ENCODE measurements at places on chromosomes 11 and 22. TPM values are rescaled to one million over a fixed set of nuclear protein-coding genes. Genes with fewer than 3 reads are reported as not detected.
A peak's percentile ranks its signal among the peaks of the same experiment; 100 is the strongest.

The CTSW gene
- total RNA-seq, result 0.49 TPM

DNA sequence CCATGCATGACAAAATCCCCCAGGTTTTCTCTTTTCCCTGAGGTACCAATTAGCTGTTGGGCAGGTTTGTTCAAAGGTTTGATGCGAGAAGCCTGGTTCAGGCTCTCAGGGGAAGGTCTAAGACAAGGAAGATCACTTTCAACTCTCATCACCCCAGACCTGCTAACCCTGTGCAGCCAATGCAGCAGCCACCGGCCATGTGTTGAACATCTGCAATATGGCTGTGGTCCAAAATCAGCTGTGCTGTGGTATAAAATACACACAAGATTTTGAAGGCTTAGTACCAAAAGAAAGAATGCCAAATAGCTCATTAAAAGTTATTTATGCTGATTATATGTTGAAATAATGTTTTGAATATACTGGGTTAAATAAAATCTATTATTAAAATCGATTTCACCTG, 58.5 kb downstream of the SMCO4 start:
- no peaks in the 10 kb centered on the region for H3K36me3 ChIP-seq
- no peak overlapping the region for H3K27ac ChIP-seq
- no peaks in the 10 kb centered on the region for H3K4me1 ChIP-seq
- no peaks in the 10 kb centered on the region for H3K27me3 ChIP-seq
- no peak overlapping the region for H3K4me3 ChIP-seq

DNA sequence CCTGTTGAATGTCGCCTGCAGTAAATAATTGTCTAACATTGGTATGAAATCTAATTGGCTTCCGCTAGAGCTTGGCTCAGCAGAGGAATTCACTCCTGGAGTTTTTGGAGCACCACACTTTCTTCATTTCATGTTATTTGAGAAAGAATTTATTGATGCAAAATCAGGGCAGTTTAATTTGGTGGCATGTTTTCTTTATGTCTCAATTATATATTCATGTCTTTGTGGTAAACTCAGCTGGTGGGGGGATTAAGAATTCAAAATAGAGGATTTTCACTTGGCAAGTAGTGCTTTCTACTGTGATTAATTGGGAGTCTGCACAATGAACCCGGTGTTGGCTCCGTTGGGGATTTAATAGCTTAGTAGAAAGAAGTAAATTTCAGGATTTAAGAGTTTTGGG, 784.4 kb downstream of the NTM start:
- no peaks in the 10 kb centered on the region for H3K27me3 ChIP-seq
- DNase-seq, result no peak
- H3K4me3 ChIP-seq, result no peak overlapping the region
- no peak overlapping the region for H3K27ac ChIP-seq
- no peaks in the 10 kb centered on the region for H3K36me3 ChIP-seq

The TSSK2 gene
- 0.19 TPM for total RNA-seq

- H3K36me3 ChIP-seq, result no peaks in the 10 kb centered on the region
- H3K4me1 ChIP-seq, result no peaks in the 10 kb centered on the region
- H3K27ac ChIP-seq, result no peak overlapping the region
- H3K4me3 ChIP-seq, result no peak overlapping the region
- DNase-seq, result no peak
- H3K27me3 ChIP-seq, result no peaks in the 10 kb centered on the region
These were observed 435.4 kb downstream of the TMEM135 start for GRCh38 chr11:87473174-87473573.

DNA sequence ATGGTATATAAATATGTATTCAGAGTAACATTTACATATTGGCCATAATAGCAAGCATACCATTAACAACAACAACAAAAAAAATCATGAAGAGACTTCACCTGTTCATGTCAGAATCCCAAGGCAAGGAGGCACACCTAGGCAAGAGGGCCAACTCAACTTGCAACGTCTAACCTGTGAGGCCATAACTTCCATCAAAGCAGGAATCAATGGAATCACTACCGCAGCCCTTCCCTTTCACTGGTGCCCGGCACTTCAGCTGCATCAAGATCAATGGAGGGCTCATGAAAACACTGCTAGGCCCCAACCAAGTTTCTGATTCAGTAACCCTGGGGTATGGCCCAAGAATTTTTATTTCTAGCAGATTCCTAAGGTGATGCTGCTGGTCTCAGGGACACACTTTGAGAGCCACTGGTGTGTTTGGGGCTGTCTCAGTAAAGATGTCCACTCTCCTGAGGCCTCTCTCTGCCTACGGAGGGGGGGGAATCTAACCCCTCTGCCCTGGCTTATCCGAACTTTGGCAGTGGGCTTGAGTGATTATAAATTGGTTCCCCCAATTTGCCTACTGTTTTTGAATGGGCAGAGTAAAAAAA, 8.0 kb downstream of the ZFTA start:
- peaks cover 30% of the 10 kb centered on the region for H3K36me3 ChIP-seq
- H3K27me3 ChIP-seq, result no peaks in the 10 kb centered on the region
- no peak overlapping the region for H3K4me3 ChIP-seq

DNA sequence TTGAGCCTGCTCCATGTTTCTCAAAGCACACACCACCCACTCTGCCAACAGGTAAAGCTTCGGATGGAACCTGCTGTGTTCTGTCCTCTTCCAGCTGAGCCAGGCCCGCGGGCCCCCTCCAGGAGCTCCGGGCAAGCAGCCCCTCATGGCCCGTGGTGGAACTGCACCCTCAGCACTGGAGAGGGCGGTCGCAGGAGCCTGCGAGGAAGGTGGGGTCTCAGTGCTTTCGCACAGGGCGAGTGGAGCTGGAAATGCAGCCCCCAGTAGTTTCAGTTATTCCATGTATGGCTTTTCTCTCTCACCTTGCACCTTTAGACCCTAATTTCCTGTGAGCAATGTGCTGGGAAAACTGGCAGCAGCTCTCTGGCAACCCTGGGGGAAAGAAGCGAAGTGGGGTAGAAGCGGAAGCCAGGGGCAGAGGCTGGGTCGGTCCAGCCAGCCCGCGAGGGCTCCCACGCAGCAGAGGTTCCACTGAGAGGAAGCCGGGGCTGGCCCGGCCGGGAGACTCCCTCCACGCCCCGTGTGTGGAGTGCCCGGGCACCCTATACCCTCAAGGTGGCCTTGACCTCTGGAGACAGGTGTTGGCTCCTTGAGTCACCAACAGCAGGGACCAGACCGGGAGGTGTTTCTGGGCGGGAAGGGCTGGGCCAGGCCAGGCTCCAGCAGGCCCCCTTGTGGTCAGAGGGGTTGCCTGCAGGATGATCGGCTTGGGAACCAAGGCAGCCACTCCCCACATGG, 119.9 kb upstream of the TMEM45B start:
- no peaks in the 10 kb centered on the region for H3K4me1 ChIP-seq
- no peak overlapping the region for H3K27ac ChIP-seq
- no peaks in the 10 kb centered on the region for H3K36me3 ChIP-seq
- no peak overlapping the region for H3K4me3 ChIP-seq

DNA sequence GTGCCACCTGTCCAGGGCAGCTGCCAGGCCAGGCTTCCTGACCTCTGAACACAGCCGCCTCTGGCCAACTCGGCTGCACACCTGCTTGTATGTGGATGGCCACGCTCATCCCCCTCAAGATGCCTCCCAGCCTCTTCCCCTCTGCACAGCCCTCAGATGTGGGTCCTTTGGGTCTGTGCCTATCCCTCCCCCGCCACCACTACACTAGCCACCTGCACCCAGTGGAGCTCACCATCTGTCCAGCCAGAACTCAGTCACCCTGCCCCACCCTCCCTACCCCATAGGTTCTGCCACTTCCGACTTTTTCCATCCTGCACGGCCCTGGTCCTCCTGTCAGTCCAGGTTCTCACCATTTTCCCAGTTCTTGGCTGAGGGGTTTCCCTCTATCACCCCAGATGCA, 44.6 kb downstream of the PHF21B start:
- no peaks in the 10 kb centered on the region for H3K27me3 ChIP-seq
- no peaks in the 10 kb centered on the region for H3K4me1 ChIP-seq
- no peaks in the 10 kb centered on the region for H3K36me3 ChIP-seq
- no peak for DNase-seq
- H3K27ac ChIP-seq, result no peak overlapping the region
- H3K4me3 ChIP-seq, result no peak overlapping the region

DNA sequence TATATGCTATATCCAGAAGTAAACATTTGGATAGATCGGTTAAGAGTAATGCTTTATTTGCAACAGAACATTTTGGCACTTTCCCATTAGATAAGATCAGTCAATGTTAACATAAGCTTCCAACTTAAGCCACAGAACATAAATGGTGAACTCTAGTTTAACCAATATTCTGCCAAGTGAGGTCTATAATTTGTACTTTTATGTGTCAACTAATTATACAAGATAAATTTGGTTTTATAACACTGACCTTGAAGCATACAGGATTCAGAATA, 23.5 kb upstream of the BLID start:
- H3K27ac ChIP-seq, result no peak overlapping the region
- H3K36me3 ChIP-seq, result no peaks in the 10 kb centered on the region
- no peak for DNase-seq
- H3K4me3 ChIP-seq, result no peak overlapping the region
- H3K4me1 ChIP-seq, result no peaks in the 10 kb centered on the region

- H3K4me3 ChIP-seq, result no peak overlapping the region
- H3K4me1 ChIP-seq, result peaks cover 4% of the 10 kb centered on the region
- peak; percentile 23 for DNase-seq
- no peaks in the 10 kb centered on the region for H3K36me3 ChIP-seq
- no peaks in the 10 kb centered on the region for H3K27me3 ChIP-seq
These were observed 128.6 kb downstream of the SLC17A6 start for GRCh38 chr11:22466809-22467208.

- H3K4me3 ChIP-seq, result no peak overlapping the region
- no peak overlapping the region for H3K27ac ChIP-seq
- no peak for DNase-seq
- no peaks in the 10 kb centered on the region for H3K36me3 ChIP-seq
- H3K4me1 ChIP-seq, result no peaks in the 10 kb centered on the region
- H3K27me3 ChIP-seq, result no peaks in the 10 kb centered on the region
These were observed 33.9 kb upstream of the TEAD1 start for GRCh38 chr11:12640355-12640754.

The FGF4 gene
- total RNA-seq, result not detected

- no peak for DNase-seq
- no peaks in the 10 kb centered on the region for H3K4me1 ChIP-seq
- no peaks in the 10 kb centered on the region for H3K36me3 ChIP-seq
- H3K27ac ChIP-seq, result no peak overlapping the region
These were observed 158.1 kb downstream of the GRIA4 start for GRCh38 chr11:105767931-105768330.

DNA sequence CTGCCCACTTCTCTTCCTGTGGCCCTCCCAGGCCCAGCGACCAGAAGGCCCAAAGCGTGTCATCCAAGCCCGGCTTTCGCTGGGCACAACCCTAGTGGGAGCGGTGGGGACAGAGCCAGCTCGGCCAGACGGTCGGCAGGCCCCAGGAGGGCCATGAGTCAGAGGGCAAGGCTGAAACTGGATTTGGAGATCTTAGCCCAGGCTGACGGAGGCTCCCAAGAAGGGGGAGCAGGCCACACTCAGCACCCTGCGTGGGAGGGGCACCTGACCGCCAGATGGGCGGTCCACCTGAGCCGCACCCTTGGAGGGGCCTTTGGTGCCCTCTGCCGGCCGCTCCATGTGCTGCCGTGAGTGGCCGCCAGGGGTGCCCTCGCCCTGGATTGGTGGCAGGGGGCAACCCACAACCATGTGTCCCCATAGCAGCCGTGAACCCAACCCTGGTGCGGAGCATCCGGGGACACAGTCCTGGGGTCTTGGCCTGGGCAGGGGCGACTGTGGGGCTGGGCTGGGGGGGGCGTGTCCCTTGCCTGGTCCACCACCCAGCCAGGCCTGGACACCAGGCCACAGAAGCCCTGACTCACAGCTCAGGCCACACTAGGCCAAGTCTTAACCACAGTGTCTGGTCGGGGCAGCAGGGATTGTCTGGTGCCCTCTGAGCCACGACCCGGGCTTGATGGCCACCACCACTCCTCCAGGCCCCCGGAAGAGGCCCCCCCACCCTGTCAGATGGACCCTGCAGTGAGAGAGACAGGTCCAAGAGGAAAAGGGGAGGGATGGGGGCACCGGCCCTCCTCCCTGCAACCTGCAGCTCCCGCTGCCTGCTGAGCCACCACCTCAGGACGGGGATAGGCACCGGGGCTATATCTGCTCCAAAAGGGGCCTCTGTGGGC, 19.2 kb upstream of the TALDO1 start:
- DNase-seq, result peak; percentile 82
- peaks cover 39% of the 10 kb centered on the region for H3K27me3 ChIP-seq
- no peak overlapping the region for H3K27ac ChIP-seq
- no peak overlapping the region for H3K4me3 ChIP-seq
- no peaks in the 10 kb centered on the region for H3K36me3 ChIP-seq
